ENCODE measurements at places on chromosomes 7 and 10.
A peak's percentile ranks its signal among the peaks of the same experiment; 100 is the strongest.

GRCh38 chr7:127447326-127447945 lies 54.9 kb upstream of the ZNF800 start:
- DNase-seq, result peak; percentile 69

GRCh38 chr7:14858866-14859265 lies 43.7 kb downstream of the DGKB start:
- no peak for DNase-seq

- DNase-seq, result no peak
Measured at GRCh38 chr7:52786174-52786573, 249.3 kb upstream of the POM121L12 start.

GRCh38 chr10:1243486-1244234 lies 187.5 kb downstream of the WDR37 start:
- no peak for DNase-seq

- no peak for DNase-seq
Measured at GRCh38 chr7:50653981-50654425, 88.8 kb upstream of the DDC start.

GRCh38 chr7:3229904-3230470 lies 71.1 kb upstream of the SDK1 start:
- no peak for DNase-seq

DNA sequence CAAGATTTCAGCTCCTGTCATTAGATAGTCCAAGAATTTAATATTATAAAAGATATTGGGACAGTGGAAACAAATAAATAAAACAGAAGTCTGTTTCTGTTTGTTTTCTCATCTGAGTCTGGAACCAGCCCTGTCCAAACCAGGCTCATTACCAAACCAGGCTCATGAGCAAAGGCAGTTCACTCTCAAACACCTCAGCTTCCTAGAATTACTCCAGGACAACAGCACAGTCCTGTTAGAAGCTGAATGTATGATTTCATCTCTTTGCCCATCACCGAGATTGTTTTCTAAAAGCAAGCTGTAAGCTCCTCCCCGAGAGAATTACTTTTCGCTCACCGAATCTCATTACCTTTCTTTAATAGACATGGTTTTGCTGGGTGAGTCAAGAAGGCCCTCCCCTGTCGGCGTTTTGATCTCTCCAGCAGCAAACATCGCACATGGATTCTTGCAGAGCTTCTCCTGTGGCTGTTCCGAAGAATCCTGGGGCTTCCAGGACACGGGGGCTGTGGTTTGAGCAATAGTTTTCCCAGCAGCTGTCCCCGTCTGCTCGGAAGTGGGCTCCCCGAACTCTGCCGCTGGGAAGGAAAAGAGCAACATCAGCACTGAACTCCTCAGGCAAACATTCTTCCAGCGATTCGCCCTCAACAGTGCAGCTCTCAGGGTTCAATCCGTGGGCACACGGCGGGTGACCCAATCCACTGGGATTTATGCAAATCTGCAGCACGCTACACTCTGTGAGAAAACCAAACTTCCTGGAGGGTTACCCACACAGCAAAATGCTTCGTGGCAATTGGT lies 112.5 kb downstream of the SVIL start:
- DNase-seq, result no peak

DNA sequence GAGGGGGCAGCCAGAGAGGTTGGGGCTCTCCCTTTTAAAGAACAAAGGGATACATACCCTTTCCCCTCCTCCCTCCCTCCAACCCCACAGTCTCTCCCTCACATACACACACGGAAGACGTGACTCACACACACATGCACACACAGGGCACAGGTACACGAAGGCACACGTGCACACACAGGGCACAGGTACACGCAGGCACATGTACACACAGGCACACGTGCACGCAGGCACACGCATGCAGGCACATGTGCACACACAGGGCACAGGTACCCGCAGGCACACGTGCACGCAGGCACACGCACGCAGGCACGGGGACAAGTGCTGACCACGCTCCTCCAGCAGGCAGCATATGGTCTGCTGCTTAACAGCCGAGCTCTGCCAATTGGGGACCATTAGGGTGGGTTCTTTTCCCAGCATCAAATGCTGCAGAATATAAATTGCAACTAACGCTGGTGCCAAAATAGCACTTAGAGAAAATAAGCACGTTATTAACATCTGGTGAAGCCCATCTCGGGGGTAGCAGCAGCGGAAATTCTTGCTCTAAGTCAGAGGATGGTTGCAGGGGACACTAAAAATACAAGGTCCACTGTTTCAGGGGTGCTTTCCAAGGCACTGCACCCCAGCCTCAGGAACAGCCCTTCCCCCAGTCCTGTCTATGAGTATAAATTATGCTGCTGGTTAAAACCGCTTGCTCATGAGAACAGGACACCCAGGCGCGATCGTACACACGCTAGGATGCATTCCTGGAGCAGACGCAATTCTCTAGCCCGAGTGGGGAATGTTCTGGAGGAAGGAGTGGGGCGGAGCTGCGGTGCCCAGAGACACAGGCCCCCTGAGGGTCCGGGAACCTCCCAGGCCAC lies 55.2 kb upstream of the TNRC18 start:
- no peak for DNase-seq

DNA sequence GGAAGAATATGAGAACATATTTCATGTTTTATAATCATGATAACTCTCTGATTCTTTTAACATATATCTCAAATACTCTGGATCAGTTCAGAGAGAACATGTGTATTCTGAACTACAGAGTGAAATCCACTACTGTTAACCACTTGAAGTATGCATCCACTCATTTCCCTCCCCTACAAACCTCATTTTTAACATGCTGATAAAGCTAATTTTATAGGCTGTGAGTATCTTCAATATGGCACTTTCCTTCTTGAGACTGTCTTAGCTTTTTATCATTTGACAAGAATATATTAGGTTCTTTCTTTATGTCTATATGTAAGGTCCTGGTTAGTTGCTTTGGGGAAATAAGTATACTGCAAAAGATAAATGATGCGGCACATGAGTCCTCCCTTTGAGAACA lies 154.8 kb downstream of the MLLT10 start:
- DNase-seq, result no peak

- DNase-seq, result no peak
Measured at GRCh38 chr10:14489522-14490177, 158.9 kb upstream of the FRMD4A start.

DNA sequence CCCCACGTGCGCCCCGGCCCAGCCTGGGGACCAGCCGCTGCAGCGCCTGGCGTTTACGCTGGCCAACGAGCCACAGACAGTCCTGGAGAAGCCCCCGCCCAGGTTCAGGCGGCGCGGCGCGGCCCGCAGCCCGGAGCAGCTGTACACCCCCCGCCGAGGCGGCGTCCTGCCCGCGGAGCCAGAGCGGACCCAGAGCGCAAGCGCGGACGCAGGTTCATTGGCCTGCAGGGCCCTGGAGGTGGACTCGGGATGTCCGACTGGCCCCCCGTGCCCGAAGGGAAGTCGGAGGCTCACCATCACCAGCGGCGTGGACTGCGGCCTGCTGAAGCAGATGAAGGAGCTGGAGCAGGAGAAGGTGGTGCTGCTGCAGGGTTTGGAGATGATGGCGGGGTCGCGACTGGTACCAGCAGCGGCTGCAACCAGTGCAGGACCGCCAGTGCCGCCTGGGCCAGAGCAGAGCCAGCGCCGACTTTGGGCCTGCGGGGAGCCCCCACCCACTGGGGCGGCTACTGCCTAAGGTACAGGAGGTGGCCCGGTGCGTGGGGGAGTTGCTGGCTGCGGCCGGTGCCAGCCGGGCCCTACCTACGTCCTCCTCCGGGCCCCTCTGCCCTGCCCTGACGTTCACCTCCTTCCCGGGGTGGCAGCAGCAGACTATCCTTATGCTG lies 72.0 kb upstream of the KCTD7 start:
- no peak for DNase-seq

GRCh38 chr7:43572516-43573049 lies 10.3 kb upstream of the STK17A start:
- DNase-seq, result peak; percentile 95

DNA sequence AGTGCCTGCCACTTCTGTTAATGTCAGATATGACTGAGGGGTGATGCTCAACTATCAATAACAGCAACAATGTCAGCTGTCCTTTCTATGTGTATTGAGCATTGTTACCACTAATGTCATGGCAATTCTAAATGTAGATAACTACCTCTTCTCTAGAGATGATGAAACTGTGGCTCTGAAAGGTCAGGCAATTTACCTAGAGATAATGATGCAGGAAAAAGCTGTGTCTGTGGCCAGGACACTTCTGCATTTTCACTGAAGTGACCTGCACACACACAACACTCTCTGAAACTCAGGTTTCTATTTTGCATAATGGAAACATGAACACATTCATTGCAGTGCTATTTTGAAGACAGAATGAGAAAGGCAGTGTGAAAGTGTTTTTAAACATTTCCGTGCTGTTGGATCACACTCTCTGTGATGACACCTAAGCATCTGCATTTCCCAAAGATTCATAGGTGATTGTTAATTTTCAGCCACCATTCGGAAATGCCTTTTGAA lies 148.2 kb downstream of the KCND2 start:
- DNase-seq, result no peak
